ENCODE measurements at places on chromosomes 12 and 14.

GRCh38 chr14:103070971-103071542 is 13.0 kb upstream of the LBHD2 start:
- H3K27ac ChIP-seq = no peak overlapping the region
- H3K36me3 ChIP-seq = no peaks in the 10 kb centered on the region
- H3K4me3 ChIP-seq = no peak overlapping the region
- no peak for DNase-seq

- no peaks in the 10 kb centered on the region for H3K4me1 ChIP-seq
- H3K36me3 ChIP-seq = peaks cover 50% of the 10 kb centered on the region
- H3K27me3 ChIP-seq = peaks cover 5% of the 10 kb centered on the region
- no peak overlapping the region for H3K27ac ChIP-seq
- no peak for DNase-seq
Observed at GRCh38 chr12:132942611-132943010, 13.5 kb downstream of the ZNF605 start.

DNA sequence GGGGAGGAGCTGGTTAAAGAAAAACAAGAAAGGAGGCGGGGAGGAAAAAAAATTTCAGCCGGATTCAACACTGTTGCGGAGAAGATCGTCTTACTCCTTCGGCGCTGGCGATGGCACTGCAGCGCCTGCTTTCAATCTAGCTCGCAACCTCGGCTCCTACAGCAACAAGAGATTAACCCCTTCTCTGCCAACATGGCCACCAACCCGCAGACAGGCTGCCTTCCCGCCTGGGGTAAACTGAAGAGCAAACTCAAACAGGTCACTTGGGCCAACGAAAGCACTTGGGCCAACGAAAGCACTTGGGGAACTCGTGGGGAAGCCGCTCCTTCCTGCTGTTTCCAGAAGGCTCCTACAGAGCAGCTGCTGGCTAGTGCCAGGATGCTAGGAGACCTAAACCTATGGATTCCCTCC is 73.7 kb downstream of the CIT start:
- peak; percentile 48 for DNase-seq
- H3K27me3 ChIP-seq = no peaks in the 10 kb centered on the region
- peak overlapping the region; percentile 49 for H3K27ac ChIP-seq
- H3K4me1 ChIP-seq = peaks cover 15% of the 10 kb centered on the region
- H3K36me3 ChIP-seq = peaks cover 4% of the 10 kb centered on the region

DNA sequence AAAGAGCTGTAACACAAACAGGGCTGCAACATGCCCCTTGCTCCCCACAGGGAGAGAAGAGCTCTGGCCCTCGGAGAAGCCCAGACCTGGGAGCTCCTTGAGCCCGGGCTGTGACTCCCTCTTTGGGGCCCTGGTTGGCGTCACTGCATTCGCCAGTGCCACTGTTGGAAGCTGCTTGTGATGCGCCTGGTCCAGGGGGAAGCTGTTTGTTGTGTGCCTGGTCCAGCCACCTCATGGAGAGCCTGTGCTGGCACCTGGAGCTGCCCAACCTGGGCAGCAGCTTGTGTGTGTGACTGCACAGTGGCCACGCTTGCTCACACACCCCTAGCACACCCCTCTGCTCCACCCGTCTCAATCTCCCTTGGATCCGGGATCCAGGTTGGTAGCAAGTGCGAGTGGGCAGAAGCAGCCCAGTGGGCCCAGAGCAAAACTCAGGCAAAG is 49.5 kb downstream of the A2M start:
- H3K4me1 ChIP-seq = peaks cover 3% of the 10 kb centered on the region
- H3K4me3 ChIP-seq = peak overlapping the region; percentile 23
- no peak for DNase-seq
- H3K36me3 ChIP-seq = no peaks in the 10 kb centered on the region

GRCh38 chr12:114667669-114668150 is 16.3 kb downstream of the TBX3 start:
- no peaks in the 10 kb centered on the region for H3K36me3 ChIP-seq
- peaks cover 38% of the 10 kb centered on the region for H3K27me3 ChIP-seq
- peaks cover 7% of the 10 kb centered on the region for H3K4me1 ChIP-seq
- H3K27ac ChIP-seq = no peak overlapping the region
- DNase-seq = no peak

- H3K4me3 ChIP-seq = no peak overlapping the region
- no peak for DNase-seq
- H3K27me3 ChIP-seq = no peaks in the 10 kb centered on the region
- peaks cover 4% of the 10 kb centered on the region for H3K36me3 ChIP-seq
Observed at GRCh38 chr12:7877420-7877819, 4.7 kb upstream of the SLC2A14 start.

DNA sequence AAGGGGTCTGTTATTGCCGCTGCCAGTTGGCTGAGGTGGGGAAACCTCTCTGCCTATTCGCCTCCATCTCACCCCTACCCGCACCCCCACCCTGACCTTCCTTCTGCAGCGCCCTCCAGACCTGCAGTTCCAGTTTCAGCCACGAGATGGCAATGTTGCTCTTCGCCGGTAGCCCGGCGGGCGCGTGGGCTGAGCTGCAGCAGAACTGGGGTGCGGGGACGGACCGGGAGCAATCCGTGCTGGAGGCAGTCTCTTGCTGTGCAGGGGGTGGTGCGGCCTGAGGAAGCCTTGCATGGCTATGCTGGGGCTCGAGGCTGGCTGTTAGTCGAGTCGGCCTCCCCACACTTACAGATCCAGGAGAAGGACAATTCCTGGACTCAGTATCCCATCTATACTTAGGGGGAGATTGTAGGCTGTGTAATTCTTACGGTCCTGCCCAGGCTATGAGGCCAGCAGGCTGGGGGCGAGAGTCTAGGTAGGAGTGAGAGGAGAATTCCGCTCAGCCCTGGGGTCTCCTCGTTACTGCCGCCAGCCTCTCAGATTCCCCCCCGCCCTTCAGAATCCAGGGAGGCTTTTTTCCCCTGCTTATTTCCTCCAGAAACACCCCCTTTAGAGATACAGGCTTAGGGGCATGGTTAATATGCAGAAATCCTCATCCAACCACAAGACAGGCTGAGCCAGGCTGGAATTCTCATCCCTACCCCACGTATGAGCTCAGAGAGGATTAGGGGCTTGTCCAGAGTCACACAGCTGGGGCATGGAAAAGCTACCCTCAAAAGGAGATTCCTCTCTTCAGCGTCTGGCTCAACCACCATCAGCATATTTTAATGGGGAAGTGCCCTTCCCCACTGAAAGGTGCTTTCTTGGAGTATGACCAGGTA is 118.2 kb downstream of the AACS start:
- peaks cover 5% of the 10 kb centered on the region for H3K4me1 ChIP-seq
- no peaks in the 10 kb centered on the region for H3K36me3 ChIP-seq
- DNase-seq = peak; percentile 91
- peak overlapping the region; percentile 42 for H3K4me3 ChIP-seq
- H3K27ac ChIP-seq = no peak overlapping the region

DNA sequence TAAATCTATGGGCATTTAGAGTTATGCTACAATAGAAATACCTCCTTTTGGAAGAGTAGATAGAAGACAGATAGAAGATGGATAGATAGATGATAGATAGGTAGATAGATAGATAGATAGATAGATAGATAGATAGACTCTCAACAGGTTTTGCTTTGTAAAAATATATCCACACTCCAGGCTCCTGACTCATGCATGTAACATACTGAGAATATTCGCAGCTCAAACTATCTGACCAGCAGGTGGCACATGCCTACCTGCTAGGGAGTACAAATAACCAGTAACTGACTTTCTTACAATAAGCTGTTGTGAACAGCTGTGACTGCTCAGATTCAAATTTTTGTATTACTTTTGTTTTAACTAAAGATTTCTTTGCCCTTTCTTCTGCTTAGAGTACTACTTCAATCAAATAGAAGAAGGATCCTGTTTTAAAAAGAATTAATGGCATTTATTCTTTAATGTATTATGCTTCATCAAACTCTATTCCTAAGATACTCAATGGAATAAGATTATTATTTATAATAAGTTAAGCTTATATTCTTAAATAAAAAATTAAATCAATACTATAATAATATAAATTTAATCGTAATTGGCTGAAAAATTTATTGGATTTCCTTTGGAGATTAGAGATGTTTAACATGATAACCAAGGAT is 15.8 kb upstream of the CPNE8 start:
- no peaks in the 10 kb centered on the region for H3K4me1 ChIP-seq
- no peak overlapping the region for H3K27ac ChIP-seq
- no peaks in the 10 kb centered on the region for H3K36me3 ChIP-seq
- no peaks in the 10 kb centered on the region for H3K27me3 ChIP-seq
- peak; percentile 34 for DNase-seq

DNA sequence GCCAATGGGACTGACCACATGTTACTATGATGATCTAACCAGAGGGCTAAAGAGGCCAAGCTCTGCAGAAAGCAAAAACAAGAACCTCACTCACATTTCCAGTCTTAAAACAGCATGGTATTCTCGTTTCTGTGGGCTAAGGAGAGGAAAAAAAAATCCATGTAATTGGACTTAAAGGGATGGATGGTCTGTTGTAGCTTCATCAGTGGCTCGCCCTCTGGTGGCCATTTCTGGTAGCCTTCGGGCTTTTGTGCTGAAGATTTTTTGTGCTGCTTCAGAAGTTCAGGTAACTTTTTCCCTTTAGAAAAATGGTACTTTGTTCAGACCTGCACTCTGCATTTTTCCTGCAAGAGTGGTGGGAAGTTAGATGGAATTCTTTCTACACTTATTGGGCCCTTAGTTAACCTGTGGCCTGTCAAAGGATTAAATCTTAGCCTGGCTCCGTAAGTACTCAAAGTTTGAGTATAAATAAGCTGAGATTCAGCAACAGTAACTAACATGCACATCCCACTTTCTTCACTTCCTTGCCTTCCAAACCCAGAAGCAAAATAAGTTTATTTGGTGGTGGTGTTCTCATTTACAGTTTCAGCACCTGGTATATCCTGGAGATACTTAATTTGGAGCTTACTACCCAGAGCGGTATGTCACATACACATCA is 22.3 kb downstream of the DCAF4 start:
- H3K27ac ChIP-seq = no peak overlapping the region
- no peak overlapping the region for H3K4me3 ChIP-seq
- peaks cover 4% of the 10 kb centered on the region for H3K36me3 ChIP-seq
- H3K27me3 ChIP-seq = no peaks in the 10 kb centered on the region
- peak; percentile 82 for DNase-seq
- H3K4me1 ChIP-seq = no peaks in the 10 kb centered on the region

DNA sequence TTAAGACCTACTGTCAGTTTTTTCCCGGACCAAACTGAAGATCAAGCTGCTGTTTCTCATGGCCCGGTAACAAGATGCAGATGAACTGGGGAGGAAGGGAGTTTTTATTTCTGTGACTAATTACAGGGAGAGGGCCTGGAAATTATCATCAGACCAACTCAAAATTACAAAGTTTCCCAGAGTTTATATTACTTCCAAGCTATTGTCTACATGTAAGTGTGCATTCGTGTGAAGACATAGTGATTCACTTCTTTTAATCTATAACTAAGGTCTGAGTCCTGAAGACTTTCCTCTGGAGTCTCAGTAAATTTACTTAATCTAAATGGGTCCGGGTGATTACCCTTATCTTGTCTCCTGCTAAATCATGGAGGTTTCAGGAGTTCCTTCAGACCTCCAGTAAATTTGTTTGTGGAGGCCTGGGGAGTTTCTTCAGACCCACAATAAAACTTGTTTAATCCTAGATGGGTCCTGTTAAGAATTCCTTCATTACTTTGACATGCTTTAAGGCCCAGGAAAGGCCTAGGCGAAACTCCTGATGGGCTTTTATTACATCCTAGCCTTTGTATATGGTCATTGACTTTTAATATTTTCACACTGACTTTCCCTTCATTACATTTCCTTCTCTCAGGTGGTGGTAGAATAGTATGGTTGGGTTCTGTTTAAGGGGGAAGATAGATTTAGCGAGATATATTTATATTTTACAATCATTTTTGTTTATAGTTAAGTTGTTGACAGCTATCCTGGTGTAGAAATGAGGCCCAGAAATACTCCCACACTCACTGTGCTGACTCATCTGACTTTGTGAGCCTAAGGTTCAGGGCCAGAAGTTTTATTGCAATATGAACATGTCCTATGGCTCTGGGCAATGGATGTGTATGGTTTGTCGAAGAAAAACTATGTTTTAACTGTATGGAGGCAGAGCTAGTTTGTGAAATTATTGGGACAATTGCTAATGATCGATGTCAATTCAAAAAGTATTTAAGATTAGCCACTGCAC is 627.0 kb upstream of the FBXO33 start:
- H3K27me3 ChIP-seq = no peaks in the 10 kb centered on the region
- no peak for DNase-seq
- no peak overlapping the region for H3K4me3 ChIP-seq

DNA sequence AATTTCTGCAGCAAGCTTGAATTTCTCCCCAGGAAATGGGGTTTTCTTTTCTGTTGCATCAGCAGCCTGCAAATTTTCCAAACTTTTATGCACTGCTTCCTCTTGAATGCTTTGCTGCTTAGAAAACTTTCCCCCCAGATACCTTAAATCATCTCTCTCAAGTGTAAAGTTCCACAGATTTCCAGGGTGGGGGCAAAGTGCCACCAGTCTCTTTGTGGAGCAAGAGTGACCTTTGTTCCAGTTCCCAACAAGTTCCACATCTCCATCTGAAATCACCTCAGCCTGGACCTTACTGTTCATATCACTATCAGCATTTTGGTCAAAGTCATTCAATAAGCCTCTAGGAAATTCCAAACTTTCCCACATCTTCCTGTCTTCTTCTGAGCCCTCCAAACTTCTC is 241.6 kb upstream of the TMTC1 start:
- peaks cover 2% of the 10 kb centered on the region for H3K27me3 ChIP-seq
- no peak overlapping the region for H3K27ac ChIP-seq
- no peak for DNase-seq
- no peak overlapping the region for H3K4me3 ChIP-seq
- H3K36me3 ChIP-seq = peaks cover 5% of the 10 kb centered on the region
- no peaks in the 10 kb centered on the region for H3K4me1 ChIP-seq

DNA sequence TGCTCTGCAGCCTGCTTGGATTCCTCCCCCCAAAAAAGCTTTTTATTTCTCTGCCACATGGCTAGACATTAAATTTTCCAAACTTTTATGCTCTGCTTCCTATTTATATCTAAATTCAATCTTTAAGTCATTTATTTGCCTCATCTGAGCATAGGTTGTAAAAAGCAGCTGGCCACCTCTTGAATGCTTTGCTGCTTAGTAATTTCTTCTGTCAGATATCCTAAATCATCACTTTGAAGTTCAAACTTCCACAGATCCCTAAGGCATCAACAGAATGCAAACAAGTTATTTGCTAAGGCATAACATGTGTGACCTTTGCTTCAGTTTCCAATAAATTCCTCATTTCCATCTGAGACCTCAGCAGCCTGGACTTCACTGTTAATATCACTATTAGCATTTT is 209.6 kb downstream of the FSCB start:
- no peak for DNase-seq
- no peaks in the 10 kb centered on the region for H3K4me1 ChIP-seq
- H3K27me3 ChIP-seq = no peaks in the 10 kb centered on the region
- no peak overlapping the region for H3K4me3 ChIP-seq

DNA sequence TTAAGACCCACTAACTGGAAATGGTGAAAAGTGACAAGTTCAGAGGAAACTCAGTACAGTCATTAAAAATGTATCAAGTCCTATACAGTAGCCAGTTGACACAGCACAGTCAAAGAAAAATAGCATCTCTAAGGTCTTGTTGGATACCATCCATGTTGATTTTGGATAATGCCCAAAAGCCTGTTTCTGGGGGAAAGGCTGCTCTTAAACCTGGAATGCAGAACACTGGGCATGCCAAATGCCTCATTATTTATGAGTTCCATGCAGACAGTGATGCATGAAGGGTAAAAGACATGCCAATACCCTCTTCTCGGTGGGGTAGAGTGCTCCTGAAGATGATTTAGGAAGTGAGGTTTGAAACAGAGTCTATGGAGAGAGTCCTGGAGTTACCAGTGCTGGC is 29.6 kb downstream of the KCNK13 start:
- peaks cover 7% of the 10 kb centered on the region for H3K36me3 ChIP-seq
- peaks cover 2% of the 10 kb centered on the region for H3K27me3 ChIP-seq
- no peak overlapping the region for H3K27ac ChIP-seq
- no peak for DNase-seq
- H3K4me1 ChIP-seq = peaks cover 2% of the 10 kb centered on the region
- no peak overlapping the region for H3K4me3 ChIP-seq

Measured in glutamatergic neuron (in vitro differentiated cells).